Kidney glomerular epithelial cell (primary cell): ENCODE measurements at places on chromosomes 2 and 18.

GRCh38 chr18:1653873-1654272 lies 749.2 kb downstream of the ADCYAP1 start:
- DNase-seq = no peak

DNA sequence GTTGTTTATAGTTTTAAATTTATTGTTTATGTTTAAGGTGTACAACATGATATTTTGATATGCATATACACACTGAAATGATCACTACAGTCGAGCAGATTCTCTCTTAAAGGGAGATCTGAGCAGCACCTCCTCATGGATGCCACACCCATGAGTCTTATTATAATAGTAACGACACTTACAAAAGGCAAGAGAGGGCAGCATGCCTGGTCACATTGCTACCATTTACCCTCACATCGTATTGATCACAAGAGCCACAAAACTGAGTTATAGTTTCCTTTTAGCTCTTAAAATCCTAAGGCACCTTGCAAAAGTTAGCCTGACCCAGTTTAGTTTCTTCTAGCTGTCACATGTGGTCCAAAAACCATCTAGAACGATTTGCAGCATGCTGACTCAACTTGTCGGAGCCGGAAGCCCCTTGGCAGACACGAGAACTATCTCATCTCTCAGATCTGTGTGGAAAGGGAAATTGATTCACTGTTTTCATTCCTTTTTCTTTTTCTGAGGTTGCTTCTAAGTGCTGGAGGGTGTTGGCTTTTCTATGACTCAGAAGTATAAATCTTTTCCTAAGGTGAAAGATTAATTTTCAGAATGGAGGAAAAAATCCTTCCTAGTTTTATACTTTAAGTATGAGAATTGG lies 85.3 kb downstream of the CDC42EP3 start:
- DNase-seq = peak; percentile 88

- DNase-seq = no peak
These were observed 5.0 kb downstream of the FBLN7 start for GRCh38 chr2:112143150-112143549.

- no peak for DNase-seq
These were observed 276.5 kb upstream of the NRP2 start for GRCh38 chr2:205405752-205406151.

DNA sequence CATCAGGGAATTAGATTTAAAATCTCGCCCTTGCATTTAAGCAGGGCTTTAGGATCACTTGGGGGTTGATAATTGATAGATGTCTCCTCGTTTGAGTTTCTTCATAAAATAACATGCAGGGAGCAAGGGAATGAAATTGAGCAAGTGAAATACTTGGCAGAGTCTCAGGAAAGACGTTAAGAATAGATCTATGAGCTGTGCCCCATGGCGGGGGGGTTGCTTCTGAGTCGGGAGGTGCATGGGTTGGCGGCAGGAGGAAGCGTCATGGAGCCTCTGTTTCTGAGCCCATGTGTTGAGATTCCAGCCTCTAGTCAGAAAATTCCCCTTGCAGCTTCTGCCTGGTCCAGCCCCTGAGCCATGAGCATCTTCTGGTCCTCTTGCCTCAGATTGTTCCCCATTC lies 82.0 kb downstream of the APOB start:
- DNase-seq = no peak

- no peak for DNase-seq
These were observed 19.6 kb downstream of the CEP68 start for GRCh38 chr2:65075605-65076344.

GRCh38 chr2:224220586-224221255 lies 181.2 kb downstream of the FAM124B start:
- peak; percentile 21 for DNase-seq

- DNase-seq = no peak
These were observed 1572.8 kb upstream of the PIK3C3 start for GRCh38 chr18:40382197-40382596.

GRCh38 chr18:62329691-62330454 lies 4.8 kb downstream of the TNFRSF11A start:
- DNase-seq = peak; percentile 38

- DNase-seq = peak; percentile 93
These were observed 35.4 kb downstream of the PSD4 start for GRCh38 chr2:113209011-113209645.

DNA sequence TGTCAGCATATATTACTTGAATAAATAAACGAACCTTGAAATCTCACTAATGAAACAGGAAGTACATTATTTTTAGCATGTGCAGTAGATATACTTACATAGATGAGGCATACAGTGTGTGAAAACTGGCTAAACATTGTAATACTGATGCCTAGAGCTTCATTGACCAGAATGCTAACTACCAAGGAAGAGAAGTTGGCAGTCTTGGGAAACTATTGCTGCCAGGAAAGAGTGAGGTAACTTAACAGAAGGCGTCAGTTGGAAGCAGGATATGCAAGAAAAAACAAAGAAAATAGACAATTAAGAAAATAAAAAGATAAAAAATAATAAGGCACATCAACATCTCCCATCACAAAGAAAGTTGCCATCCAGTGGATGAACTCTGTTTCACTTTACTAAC lies 963.0 kb downstream of the TDRD15 start:
- no peak for DNase-seq

GRCh38 chr2:74347742-74348141 lies 4.5 kb upstream of the SLC4A5 start:
- no peak for DNase-seq

DNA sequence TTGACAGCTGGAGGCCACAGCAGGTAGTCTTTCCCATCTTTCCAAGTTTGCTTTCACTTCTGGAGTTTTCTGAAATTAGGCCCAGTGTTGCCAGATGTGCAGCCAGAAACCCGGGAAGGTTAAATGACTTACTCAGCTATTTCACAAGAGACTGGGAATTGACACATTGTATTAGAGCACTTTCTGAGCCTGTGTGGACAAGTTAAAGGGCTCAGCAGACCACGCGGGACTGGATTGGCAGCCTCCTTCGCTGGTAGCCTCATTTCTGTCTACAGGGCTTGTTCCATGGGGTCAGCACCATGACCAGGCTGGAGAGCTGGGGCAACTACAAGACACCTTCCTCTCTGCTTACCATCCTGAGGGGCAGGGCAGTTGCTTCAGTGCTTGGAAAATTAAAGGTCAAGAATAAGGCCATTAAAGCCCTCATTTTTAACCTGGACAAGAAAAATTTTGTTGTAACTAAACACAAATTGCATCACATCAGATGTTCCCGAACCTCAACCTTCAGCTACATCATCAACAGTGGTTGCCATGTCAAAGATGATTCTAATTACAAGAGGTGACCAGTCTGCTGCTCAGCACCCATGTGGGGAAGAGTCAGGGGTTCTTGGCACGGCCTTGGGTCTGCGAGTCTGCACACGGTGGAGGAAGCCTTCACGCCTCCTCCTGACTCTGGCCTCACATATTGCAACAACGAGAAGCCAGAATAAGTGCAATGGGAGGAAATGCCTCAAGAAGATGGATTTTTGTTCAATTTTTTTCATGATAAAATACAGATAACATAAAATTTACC lies 279.5 kb upstream of the RAB6C start:
- no peak for DNase-seq

- DNase-seq = no peak
These were observed 60.4 kb downstream of the ANO7 start for GRCh38 chr2:241248897-241249296.

DNA sequence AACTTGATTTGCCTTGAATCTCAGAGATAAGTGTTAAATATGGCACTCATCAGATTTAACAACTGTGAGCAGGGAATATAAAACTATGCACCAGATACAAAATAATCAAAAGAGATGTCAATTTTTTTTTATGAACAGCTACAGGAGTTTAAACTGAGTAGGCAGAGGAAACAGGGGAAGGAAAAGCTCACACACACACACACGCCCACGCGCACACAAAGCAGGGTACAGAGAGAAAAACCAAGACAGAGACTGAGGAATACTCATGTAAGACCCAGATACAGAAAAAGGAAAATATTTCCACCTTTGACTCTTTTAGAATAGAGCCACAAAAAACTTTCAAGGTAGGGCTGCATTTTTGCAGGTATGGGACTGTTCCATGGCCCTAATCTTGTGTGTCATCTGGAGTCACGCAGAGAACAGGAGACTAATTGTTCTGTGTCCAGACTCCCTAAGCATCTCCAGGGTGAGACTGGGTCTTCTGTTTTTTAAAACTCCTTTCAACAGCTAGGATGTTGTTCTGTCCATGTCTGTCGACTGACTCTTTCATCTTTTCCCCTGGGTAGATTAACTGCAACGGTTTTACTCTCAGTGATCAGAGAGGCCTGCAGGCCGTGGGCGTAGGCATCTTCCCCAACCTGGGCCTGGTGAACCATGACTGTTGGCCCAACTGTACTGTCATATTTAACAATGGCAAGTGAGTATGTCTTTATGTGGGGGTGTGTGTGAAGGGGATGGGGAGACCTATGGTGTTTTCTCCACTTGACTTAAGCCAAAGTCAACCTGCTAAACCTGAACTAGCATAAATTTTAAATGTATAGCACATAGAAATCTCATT lies 23.0 kb downstream of the SMYD1 start:
- no peak for DNase-seq

GRCh38 chr2:220279372-220279771 lies 651.9 kb downstream of the SLC4A3 start:
- peak; percentile 66 for DNase-seq

- DNase-seq = no peak
These were observed 29.7 kb downstream of the CCDC141 start for GRCh38 chr2:179020156-179020750.

DNA sequence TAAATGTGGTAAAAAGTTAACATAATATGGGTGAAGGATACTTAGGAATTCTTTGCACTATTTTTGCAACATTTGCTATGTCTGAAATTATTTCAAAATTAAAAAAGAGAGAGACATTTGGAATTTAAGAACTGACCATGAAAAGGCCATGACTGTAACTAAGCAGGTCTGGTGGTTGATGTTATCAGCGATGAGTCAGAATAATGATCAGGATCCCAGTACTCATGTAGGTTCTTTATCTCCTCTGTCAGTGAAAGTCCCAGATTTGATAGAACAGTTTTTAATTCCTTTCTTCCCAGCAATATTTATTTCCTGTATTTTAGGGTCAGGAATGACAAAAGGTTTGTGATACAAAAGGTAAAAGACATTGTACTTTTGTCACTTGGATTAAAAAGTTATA lies 242.4 kb upstream of the ZNF521 start:
- DNase-seq = no peak

DNA sequence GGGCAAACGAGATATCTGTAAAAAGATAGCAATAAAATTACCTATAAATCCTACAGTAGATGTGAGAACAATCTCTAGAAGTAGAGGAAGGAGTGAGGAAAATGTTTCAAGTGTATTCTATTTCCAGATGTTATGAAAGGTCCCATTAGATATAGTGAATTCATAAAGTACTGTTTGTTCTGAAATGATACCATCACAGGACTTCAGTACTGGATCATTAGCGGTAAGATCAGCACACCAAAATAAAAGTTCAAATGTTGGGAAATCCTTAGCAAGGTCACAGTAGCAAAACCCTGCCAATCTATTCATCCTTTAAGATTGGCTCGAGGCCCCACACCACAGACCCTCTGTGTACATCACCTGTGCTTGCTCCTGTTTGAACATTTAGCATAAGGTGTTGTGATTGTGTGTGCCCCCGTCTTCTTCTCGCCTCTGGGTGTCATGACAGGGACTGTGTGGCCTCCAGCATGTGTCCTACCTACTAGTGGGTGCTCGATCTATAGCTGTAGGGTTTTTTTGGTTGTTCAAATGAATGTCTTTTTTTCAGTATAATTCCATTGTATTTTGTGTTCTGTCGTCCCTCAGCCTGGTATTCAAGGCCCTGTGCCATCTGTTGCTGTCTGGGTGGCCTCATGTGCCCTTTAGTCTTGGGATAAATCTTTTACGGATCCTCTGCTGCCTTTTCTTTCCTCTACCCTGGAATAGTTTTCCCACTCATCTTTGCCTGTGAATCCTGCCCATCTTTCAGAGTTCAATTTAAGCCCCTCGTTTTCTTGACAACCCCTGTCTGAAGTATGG lies 9.1 kb downstream of the MFSD6 start:
- DNase-seq = no peak

DNA sequence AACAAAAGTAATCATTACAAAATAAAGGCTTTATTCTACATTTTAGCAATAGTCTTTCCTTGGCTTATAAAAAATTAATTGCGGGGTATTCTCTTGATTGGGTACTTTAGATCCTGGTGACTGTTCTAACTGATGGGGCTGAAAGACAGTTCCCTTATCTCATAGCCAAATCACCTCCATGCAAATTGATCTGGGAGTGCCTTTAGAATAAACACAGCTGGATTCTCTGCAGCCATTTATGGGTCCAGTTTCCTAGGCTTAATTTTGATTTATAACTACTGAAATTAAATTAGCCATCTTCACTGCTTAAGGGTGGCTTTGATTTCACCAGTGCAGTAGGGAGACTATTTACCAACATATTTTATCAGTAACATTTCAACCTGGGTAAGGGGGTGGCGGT lies 337.1 kb downstream of the NRXN1 start:
- no peak for DNase-seq

GRCh38 chr2:142048581-142048980 lies 82.2 kb downstream of the LRP1B start:
- DNase-seq = no peak

- no peak for DNase-seq
These were observed 89.3 kb downstream of the BCL2L11 start for GRCh38 chr2:111210036-111210435.

GRCh38 chr2:228417956-228418355 lies 236.5 kb upstream of the SPHKAP start:
- peak; percentile 46 for DNase-seq

DNA sequence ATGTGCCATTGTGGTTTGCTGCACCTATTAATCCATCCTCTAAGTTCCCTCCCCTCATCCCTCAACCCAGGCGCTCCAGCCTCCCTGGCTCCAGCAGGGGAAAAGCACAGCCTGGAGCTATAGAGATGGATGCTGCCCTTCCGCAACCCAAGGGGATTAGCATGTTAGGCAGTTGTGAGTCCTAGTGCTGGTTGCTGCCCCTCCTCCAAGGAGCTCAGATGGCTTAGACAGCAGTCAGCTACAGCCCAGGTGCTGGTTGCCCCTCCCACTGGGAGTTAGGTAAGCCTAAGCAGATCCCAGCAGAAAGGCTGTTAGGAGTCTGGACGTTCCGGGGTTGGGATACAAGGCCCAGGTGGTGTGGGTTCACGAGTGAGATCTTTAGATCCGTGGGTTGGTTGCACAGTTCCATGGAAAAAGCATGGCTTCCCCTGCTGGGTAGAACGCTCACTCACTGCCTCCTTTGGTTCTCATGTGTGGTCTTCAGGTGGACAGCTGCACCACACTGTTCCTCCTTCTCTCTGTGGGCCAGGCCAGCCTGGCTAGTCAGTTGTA lies 446.1 kb downstream of the ZNF804A start:
- DNase-seq = no peak

DNA sequence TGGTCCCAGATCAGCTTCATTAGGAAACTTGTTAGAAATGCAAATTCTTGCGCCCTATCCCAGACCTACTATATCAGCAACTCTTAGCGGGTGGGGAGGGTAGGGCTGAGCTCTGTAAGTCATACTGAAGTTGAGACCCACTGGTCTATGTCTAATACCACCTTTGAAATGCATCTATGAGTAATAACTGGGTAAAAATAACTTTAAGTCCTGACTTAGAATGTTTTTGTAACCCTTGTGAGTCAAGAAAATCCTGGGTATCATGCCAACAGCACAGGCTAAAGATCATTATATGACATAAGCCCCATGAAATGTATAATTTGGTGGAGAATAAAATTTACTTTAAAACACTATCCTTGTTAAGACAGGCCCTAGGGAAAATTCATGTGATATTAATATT lies 41.4 kb downstream of the PRKD3 start:
- DNase-seq = peak; percentile 62
